GM12865 (cell line): ENCODE measurements at places on chromosomes 11 and 22.

DNA sequence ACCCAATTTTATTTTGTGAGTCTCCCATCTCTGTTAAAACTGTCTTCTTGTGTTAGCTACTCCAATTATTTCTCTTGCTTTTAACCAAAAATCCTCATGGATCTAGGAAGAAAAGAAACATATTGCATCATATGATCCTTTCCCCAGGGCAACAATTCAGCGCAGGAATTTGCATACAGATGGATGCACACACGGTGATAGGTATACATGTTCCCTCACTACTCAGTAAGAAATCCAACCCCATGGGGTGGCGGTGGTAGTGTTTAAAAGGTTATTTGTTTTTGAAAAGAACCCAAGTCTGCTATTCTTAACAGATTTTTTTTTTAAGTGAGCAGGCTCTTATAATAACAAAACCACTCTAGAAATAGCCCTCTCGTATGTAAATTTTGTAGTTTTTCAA is 4.2 kb upstream of the SYN3 start:
- DNase-seq: no peak

- DNase-seq: no peak
These were observed 38.3 kb downstream of the ATG13 start for GRCh38 chr11:46655631-46656030.

DNA sequence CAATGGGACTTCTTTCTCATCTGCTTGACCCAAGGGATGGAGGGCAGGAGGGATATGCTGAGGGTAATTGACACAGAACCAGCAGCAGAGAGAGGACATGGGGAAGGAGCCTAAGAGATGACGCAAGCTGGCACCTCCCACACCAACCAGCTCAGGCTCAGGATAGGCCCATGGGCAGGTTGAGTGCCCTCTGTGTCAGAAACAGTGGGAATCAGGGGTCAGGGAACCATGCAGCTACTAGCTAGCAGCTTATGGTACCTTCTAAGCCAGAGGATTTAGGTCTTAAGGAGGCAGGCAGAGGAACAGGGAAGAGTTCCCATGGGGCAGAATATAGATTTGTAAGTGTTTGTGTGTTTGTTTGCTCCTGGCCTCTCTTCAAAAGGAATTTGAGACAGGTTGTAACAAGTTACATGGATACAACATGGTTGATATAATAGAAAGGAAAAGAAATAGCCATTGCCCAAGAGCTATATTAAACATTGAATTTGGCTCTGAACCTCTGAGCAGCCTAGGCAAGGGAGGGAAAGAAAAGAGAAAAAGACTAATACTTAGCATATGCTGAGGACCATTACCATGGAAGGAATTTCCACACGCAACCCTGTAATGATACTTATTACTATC is 39.9 kb upstream of the NAV2 start:
- DNase-seq: no peak

- no peak for DNase-seq
These were observed 26.0 kb downstream of the TMEM123 start for GRCh38 chr11:102426570-102426969.
